ENCODE measurements at places on chromosomes 3 and 15.

GRCh38 chr15:34776606-34777105, 18.7 kb downstream of the ACTC1 start:
- DNase-seq = no peak

DNA sequence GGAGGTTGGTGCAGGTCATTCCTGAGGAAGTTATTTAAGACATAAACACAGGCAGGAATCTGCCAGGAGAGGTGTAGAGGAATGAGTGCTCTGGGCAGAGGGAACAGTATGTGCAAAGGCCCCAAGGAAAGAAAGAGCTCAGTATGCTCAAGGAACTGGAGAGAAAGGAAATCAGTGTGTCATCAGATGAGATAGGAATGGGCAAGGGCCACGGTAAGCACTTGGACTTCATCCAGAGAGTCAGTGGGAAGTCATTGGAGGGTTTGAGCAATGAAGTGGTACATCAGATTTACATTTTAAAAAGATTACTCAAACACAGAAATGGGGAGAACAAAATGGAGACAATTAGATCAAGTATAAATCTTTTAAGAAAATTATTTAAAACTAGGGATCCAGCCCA, 272.2 kb downstream of the ADAMTSL3 start:
- no peak for DNase-seq

GRCh38 chr15:89452330-89452836, 44.0 kb downstream of the RHCG start:
- no peak for DNase-seq

- DNase-seq = no peak
Observed at GRCh38 chr3:197169028-197169427, 129.4 kb downstream of the DLG1 start.

- no peak for DNase-seq
Observed at GRCh38 chr3:14150078-14150477, 25.2 kb downstream of the TMEM43 start.

GRCh38 chr15:45126535-45127158, 3.0 kb downstream of the DUOXA1 start:
- DNase-seq = peak; percentile 42
